ENCODE measurements at places on chromosomes 7 and 10.

DNA sequence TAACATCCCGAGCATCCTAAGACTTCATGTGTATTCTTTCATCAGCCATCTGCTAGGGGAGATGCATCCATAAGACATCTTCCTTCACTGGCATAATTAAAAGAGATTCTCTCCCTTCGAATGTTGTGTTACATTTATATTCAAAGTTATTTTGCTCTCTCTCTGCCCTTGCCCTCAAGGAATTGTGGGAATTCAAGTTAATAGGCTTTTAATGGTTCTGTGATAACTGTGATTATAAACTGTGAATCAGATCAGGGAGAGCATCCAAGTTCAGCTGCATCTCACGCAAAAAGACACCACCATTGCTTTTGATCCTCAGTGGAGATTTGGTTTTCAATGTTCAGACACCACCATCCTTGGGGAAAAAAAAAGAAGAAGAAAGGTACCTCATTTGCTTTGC, 9.2 kb upstream of the TEX36 start:
- no peak for DNase-seq

DNA sequence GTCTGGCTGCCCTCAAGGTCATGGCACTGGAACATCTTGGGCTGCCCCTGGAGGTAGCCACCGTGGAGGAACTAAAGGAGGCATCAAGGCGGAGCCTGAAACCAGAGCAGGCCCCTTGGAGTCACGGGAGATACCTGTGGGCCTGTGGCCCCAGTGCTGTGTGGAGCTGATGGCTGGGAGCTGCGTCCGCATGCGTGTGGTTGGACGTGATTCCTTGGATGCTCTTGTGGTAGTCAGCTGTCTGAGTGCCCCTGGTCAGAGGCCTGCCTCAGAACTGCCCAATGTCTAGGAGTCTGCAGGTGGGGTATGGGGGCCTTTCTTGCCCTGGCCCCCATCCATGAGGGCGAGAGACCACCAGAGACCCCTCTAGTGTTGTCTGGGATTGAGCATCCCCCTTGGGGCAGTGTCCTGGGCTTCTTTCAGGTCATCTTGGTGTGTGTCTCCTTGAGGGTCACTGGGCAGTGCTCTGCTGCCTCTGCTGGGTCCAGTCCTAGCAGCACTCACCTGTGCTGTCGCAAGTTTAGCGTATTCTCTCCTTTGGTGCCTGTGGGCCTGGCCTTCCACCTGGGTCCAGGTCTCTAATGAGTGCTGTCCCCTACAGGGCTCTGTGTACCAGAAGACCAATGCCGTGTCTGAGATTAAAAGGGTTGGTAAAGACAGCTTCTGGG, 8.1 kb downstream of the PGAM2 start:
- DNase-seq, result no peak

DNA sequence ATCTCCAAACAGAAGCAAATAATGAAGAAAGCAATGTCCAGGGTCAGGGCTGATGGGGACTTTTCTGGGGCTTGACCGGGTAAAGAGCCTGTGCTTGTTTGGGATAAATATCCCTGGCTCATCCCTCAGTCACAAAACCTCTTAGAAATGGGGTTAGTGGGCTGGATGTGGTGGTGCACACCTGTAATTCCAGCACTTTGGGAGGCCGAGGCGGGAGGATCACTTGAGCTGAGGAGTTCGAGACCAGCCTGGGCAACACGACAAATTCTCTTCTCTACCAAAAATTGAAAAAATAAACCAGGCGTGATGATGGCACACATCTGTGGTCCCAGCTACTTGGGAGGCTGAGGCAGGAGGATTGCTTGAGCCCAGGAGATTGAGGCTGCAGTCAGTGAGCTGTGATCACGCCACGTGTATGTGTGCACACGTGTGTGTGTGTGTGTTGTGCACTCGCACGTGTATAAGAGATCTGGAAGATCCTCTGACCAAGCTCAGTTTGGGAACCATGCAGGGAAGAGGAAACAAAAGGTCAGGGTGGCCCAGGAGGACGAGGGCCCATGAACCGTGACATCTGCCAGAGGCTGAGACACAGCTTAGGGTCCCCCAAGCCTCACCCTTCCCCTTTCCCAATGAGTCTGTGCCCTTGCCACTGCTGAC, 258.6 kb downstream of the TEX36 start:
- no peak for DNase-seq

- no peak for DNase-seq
Observed at GRCh38 chr7:94276795-94277194, 117.9 kb upstream of the COL1A2 start.

- DNase-seq, result no peak
Observed at GRCh38 chr10:5503477-5503835, 4.1 kb upstream of the CALML5 start.

GRCh38 chr10:37379991-37380390, 254.6 kb downstream of the ANKRD30A start:
- no peak for DNase-seq

- no peak for DNase-seq
Observed at GRCh38 chr7:40815512-40815911, 680.7 kb downstream of the SUGCT start.

GRCh38 chr7:10266976-10267375, 706.7 kb upstream of the PHF14 start:
- DNase-seq, result no peak

- no peak for DNase-seq
Observed at GRCh38 chr7:133934977-133935330, 192.2 kb upstream of the LRGUK start.

DNA sequence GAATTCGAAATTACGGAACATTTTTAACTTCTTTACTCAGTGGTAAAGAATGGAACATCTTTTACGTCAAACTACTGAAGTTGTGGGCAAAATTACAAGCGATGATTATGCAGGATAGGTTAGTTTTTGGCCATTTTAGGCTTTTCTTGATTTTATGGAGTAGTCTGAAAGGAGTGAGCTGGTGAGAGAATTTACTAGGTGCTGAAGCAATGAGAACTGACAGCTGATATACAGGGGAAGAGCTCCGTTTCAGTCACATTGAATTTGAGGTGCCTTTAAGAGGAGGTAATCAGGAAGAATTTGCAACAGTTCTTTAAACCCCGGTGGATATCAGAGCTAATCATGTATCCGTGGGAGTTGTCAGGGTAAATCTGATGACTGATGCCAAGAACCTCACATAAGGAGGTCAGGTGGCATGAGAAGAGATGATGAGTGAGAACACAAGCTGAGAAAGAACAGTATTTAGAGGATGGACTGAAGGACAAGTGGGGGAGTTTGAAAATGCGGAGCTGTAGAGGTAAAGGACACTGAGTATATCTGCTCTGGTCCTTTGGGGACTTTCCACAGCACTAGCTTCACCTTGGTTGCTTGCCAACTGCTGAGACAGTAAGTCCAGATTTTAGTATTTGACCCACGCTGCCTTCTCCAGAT, 104.3 kb downstream of the AHR start:
- DNase-seq, result peak; percentile 1
